ENCODE measurements at places on chromosomes 12 and 14.
A peak's percentile ranks its signal among the peaks of the same experiment; 100 is the strongest.

DNA sequence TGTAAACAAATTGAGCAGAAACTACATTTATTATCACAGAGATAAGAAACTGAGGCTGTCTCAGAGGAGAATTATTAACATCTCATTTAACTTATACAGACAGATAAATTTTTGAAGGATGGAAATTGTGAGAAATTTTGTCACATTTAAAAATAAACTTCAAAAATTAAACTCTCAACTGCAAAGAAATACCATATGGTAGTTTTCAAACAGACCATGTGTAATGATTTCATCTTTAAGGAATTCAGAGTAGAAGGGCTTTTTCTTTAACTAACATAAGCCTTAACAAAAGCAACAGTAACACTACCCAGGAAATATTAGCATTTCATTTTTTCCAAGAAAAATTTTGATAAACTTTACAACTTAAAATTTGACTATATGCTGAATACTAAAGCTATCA lies 26.6 kb downstream of the NUP37 start:
- DNase-seq: no peak

GRCh38 chr14:55502746-55503284 lies 62.4 kb upstream of the TBPL2 start:
- no peak for DNase-seq

GRCh38 chr14:67583711-67584644 lies 16.1 kb downstream of the PIGH start:
- no peak for DNase-seq

GRCh38 chr12:131290255-131290959 lies 336.7 kb downstream of the ADGRD1 start:
- peak; percentile 2 for DNase-seq

GRCh38 chr12:114704096-114704495 lies 20.1 kb upstream of the TBX3 start:
- DNase-seq: no peak

DNA sequence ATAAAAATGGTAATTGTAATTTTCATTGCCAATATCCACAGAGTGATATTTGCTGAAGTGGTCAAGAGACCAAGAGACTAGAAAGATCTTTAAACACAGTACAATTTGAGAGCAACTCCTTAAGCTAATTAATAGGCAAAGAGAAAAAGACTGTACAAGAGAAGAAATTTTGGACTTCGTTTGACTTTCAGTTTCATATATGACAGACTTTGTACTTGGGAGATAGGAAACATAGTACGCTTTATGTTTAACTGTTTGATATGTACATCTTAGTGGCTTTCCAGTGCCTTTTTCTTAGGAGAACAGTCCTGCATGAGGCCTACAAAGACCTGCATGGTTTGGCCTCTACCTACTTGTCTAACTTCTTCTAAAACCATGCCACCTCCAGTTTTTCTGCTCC lies 1118.1 kb downstream of the TRHDE start:
- DNase-seq: no peak

DNA sequence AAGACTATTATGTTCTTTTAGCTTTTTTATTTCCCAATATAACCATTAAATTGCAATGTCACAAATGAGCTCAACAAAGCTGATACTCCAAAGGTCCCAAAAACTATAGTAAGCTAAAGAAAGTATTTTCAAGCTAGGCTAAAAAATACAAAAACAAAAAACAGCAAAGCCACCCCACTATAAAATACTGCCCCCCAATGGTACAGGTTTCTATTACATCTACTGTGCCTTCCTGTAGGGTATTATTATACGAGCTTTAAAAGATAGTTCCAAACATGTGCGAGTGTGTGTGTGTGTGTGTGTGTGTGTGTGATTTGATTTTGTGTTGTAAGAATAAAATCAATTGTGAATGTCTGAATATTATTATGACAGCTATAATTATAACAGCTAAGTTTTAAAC lies 1.1 kb downstream of the IFNG start:
- no peak for DNase-seq

DNA sequence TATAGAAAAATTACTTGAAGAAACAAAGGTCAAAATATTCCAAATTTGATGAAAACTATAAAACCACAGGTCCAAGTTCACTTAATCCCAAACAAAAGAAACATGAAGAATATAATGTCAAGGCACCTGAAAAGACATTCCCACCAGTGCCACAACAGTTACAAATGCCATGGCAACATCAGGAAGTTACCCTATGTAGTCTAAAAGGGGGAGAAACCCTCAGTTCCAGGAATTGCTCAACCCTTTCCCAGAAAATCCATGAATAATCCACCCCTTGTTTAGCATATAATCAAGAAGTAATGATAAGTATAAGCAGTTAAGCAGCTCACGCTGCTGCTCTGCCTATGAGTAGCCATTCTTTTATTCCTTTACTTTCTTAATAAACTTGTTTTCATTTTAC lies 3.8 kb upstream of the ACTR10 start:
- DNase-seq: no peak

GRCh38 chr12:48176417-48176751 lies 7.1 kb upstream of the CCDC184 start:
- DNase-seq: no peak

- no peak for DNase-seq
These were observed 92.9 kb upstream of the EGLN3 start for GRCh38 chr14:34043627-34044372.

DNA sequence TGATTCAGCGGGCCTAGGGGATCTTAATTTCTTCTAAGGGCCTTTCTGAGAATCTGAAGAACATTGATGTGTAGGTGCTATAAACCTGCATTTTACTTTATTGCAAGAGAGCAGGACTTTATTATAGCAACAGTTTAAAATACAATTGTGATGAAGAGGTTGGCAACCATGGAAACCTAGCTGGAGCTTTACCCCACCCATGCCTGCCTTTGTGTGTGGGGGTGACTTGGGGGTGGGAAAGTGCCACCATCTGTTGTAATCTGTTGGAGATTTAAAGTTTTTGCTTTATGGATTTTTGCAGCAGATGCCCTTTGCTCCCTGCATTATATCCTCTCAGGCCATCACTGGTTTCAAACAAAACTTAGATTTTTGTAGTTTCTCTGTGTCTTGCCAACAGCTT lies 64.6 kb downstream of the ATG14 start:
- no peak for DNase-seq

GRCh38 chr12:104720339-104721038 lies 237.6 kb downstream of the SLC41A2 start:
- no peak for DNase-seq

GRCh38 chr14:78310272-78310671 lies 140.1 kb downstream of the NRXN3 start:
- DNase-seq: no peak

DNA sequence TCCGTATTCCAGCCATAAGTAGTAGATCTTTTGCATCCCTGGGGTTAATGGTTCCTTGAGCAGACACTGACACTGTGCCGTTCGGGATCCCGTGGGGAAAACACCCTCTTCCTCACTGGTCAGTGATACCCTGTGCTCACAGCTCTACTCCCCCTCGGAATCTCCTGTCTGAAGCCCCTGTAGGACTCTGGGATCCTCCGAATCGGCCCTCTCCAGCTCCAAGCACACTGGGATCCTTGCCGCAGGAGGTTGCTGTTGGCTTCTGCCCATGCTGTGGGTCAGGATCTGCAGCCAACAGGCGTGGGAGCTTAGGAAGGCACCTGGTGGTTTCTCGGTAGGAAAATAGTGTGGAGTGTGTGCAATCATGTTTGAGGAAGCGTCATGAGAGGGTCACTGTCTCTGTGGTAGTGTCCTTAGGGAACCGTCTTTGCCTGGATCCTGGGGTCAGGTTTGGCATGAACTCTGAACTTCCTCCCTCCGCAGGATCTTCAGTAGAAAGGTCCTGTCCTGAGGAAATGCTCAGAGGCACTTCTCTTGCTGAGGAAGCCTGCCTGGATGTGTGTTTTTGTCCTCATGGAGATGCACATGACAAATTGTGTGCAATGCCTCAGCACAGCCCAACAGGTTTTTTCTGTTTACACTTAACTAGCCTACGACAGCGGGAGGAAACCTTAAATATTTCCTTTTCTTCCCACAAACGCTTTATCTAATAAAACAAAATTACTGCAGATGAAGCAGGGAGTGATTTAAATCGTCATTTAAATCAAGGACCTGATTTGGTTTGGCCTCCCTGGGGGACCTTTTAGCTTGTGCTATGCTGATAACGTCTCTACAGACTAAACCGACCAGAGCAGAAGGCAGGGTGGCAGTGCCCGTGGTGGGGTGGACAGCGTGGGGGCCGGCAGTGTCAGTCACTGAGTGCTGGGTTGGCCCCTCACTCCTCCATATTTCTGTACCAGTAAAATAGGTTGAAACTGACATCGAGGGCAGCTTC lies 18.7 kb downstream of the FBXL14 start:
- no peak for DNase-seq

DNA sequence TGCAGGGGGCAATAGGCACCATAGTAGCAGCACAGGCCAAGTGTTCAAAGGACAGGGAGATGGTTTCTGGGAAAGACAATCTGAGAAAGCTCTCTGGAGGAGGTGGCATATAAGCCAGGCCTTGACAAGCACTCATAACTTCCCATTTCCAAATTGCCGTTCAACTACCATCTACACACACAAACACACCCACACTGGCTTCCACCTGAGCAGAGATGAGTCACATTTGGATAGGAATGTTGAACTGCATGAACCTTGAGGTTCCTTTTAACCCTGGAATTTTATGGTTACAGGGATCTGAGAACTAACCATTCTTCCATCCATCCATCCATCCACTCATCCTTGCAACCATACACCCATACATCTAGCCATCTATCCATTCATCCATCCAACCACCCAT lies 86.6 kb downstream of the KSR2 start:
- DNase-seq: no peak

- no peak for DNase-seq
These were observed 161.3 kb upstream of the PTPRQ start for GRCh38 chr12:80282761-80283160.

DNA sequence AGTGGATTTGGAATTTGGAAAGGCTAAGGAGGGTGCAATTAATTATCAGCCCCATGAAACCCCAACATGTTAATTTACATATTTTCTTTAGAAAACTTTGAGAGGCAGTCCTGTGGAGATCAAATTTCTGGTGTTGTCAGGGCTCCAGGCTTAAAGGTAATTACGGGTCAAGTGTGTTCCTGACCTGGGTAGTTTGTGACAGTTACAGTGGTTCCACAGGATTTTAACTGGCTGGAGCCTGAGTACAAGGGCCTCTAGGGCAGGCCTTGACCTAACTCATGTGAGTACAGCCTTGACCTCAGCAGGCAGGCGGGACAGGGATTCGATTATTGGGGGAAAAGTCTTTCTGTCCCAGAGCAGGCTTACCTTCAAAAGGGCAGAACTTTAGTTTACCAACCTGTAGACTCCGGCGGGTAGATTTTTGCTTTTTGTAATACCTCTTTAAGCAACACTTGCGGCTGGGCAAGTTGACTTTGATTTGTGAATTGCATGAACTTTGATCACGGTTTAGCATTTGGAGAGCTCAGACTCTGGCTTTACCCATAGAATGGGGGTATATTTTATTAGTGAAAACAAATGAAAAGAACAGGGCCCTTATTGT lies 8.4 kb upstream of the PPTC7 start:
- no peak for DNase-seq

DNA sequence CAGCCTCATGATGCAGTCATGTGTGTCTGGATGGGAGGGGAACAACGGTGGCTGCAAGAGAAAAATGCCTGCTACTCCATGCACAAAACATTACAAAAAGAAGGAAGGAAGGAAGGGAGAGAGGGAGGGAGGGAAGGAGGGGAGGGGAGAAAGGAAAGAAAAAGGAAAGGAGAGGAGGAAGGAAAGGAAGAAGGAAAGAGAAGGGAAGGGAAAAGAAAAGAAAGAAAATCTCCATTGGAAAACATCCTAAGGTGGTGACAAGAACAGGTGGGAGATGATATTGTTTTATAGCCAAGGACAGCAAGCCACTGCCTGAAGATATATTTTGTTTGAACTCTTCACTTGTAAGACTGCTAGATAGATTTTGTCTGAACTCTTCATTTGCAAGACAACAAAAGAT lies 171.8 kb upstream of the EGLN3 start:
- DNase-seq: no peak

GRCh38 chr12:52267699-52268098 lies 6.7 kb upstream of the KRT86 start:
- no peak for DNase-seq

GRCh38 chr14:55508676-55509075 lies 68.3 kb upstream of the TBPL2 start:
- no peak for DNase-seq

GRCh38 chr12:56670836-56671235 lies 17.2 kb downstream of the PTGES3 start:
- peak; percentile 6 for DNase-seq

- DNase-seq: no peak
These were observed 108.2 kb downstream of the SLC38A6 start for GRCh38 chr14:61089126-61089750.

GRCh38 chr12:124764870-124765580 lies 98.6 kb downstream of the SCARB1 start:
- no peak for DNase-seq

DNA sequence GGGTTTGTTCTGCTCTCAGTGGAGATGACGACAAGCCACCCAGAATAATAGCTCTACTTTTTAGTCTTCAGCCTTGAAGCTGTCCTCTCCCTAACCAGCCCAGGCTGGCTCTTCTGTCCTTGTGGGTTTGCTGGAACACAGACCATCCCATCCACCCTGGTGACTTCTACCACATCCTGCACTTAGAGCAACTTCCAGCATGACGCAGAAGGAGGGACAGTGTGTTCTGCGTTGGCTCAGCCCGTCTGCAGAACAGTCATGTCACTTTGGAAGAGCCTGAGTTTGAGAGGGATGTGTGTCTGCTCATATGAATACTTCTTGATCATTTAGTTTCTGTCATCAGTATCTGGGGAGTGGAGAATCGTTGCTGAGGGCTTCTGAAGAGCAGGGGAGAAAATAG lies 198.0 kb downstream of the CACNA1C start:
- no peak for DNase-seq

- DNase-seq: no peak
These were observed 945 bp downstream of the HCAR1 start for GRCh38 chr12:122729583-122730214.

DNA sequence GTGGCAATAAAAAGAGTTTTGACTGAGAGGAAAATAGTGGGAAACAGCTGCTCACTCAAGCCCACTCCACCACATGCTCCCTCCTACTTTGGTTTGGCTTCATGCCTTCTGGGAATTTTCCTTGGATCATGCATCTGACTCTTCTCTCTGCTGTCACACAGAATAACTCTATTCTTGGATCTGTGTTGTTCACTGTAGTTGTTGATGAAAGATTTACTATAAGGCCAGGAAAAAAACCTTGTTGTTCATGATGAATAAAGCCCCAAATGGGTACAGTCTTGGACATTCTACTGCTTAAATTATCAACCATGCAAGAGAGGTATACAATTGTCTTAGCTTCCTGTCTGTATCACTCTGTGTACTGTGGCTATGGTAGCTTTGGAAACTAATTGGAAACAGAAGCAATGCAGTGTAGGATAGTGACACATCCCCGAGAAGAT lies 70.5 kb downstream of the TMX1 start:
- no peak for DNase-seq
